ENCODE measurements at places on chromosomes 12 and 14. TPM values are rescaled to one million over a fixed set of nuclear protein-coding genes. Genes with fewer than 3 reads are reported as not detected.

GRCh38 chr12:50333441-50333840, 50.1 kb upstream of the LIMA1 start:
- peak; percentile 59 for DNase-seq

DNA sequence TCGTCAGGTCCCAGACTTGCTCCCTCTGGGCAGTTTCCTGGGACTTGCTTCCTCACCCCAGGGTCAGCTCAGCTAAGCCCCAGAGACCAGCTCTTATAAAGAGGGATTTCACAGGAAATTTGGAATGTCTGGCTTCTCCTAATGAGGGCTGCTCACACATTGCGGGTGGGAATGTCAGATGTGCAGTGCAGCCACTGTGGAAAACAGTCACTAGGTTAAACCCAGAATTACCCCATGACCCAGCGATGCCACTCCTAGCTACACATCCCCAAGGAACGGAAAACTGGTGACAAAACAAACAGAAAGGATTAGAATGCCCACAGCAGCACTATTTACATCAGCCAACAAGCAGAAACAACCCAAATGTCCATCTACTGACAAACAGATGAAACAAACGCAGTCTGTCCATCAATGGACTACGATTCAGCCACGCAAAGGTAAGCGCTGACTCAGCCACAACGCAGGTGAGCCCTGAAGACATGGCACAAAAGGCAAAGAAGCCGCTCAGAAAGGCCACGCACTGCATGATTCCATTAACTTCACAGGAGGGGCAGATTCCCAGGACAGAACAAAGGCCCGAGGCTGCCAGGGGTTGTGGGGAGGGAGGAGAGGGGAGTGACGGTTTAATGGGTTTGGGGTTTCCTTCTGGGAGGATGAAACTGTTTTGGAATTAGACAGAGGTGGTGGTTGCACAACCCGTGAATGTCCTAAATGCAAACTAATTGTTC, 63.0 kb downstream of the NCOR2 start:
- no peak for DNase-seq

GRCh38 chr14:55123852-55124639, 5.0 kb upstream of the LGALS3 start:
- DNase-seq, result no peak

GRCh38 chr12:40560848-40561247, 131.4 kb upstream of the CNTN1 start:
- DNase-seq, result no peak

- DNase-seq, result no peak
Measured at GRCh38 chr14:61466905-61467280, 145.5 kb downstream of the PRKCH start.

DNA sequence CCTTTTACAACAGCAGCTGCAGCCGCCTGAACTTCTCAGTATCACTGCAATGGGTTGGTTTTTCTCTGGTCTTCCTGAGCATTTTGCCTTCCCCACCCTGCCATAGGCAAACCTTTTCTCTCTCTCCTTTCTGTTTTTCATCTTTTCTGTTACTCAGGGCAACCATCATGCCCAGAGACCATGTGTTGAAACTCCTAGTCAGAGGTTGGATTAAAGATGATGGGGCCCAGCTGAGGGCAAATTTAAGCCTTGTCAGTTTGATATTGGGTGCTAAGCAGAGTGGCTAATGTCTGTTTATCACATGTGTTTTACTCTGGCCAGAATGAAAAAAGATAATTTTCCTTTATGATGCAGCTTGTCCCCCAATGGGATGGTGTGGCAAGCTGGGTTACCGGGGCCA, 107.9 kb upstream of the PMCH start:
- DNase-seq, result no peak

GRCh38 chr12:104054681-104055346, 4.8 kb upstream of the GLT8D2 start:
- no peak for DNase-seq

- no peak for DNase-seq
Measured at GRCh38 chr14:49975799-49976198, 82.9 kb downstream of the ARF6 start.

- DNase-seq, result no peak
Measured at GRCh38 chr12:104758771-104759170, 199.3 kb downstream of the SLC41A2 start.

- no peak for DNase-seq
Measured at GRCh38 chr12:106360400-106360994, 2.9 kb downstream of the POLR3B start.

DNA sequence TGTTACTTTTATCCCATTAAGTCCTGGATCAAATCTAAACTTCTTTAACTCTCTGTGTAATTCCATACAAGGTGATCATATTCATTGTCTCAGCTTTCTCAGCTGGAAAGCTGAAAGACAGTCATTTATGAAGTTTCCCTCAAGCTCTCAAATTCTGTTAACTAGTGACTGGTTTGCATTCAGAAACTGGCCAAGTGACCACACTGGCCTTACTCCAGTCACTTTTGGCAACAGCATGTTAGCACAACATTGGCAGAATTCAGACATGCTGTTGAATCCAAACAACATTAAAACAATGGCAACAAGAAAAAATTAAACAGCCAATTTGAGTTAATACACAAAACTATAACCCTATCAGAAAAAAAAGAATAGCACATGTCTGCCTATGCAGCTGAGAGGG, 343.3 kb downstream of the MDGA2 start:
- no peak for DNase-seq

DNA sequence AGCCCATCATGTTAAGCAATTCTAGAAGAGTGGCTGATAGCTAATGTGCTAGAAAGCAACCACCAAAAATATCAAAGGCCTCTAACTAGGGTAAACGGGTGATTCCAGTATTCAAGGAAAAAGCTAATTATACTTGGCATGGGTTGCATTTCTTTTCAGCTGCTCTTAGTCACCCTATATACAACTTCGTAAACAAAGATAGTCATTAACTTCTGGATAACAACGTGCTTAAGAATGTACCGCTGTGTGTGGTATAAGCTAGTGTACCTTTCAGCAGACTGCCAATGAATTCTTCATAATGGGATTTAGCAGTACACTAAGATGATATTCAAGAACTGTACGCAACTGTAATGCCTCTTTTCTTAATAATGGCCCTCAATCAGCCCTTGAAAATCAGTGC, 42.2 kb upstream of the SLC6A13 start:
- DNase-seq, result peak; percentile 2

- DNase-seq, result no peak
Measured at GRCh38 chr12:109815757-109816617, 17.2 kb downstream of the TRPV4 start.

- DNase-seq, result no peak
Measured at GRCh38 chr12:38633511-38633910, 271.9 kb downstream of the CPNE8 start.

DNA sequence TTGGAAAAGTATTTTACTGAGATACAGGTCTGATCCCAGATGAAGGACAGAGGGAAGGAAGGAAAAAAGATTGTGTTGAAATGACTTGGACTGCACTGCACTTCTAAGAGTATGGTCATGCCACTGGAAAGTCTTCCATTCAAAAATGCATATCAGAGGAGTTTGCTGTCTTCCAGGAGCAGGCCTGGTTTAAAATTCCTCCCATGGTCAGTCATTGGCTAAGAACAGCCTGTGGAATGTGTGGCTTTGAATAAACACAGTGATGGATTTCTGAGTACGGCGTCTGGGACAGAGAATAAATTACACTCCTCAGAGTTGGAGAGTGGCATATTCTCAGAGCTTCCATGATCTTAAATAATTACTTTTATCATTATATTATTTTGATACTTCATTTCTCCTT, 245.8 kb upstream of the PDZRN4 start:
- peak; percentile 22 for DNase-seq

DNA sequence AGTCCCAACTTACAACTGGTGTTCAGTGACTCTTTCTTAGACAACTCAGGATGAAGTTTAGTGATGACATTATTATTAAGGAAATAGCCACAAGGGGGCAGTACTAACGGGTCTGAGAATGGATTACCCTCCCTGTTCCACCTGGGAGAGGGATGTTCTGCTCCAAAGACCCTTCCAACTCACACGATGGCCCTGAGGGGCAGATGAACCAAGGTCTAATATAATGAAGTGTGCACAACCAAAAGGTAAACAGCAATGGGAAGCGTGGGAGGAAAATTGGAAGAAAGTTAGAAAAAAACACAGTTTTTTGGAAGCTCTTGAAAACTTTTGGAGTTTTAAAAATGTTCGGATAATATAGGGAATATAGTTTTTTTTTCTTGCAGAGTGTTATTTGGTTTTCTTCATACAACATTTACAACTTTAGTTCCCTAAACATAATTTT, 24.0 kb downstream of the FGF6 start:
- DNase-seq, result peak; percentile 54

DNA sequence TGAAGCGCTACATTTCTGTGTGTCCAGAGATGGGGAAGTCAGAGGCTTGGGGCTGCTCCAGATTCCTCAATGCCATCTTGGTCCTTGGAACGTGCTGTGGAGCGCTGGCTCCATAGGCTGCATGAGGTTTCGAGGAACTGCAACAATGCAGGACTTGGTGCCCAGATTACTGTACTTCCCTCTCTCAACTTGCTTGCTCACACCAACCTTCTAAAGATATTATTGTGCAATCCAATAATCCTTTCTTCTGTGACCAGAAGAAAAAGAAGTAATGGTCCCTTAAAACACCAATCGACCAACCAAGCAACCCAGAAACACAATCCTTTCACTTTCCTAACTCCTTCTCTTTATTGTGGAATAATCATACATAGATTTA, 3.7 kb downstream of the PRICKLE1 start:
- peak; percentile 46 for DNase-seq

DNA sequence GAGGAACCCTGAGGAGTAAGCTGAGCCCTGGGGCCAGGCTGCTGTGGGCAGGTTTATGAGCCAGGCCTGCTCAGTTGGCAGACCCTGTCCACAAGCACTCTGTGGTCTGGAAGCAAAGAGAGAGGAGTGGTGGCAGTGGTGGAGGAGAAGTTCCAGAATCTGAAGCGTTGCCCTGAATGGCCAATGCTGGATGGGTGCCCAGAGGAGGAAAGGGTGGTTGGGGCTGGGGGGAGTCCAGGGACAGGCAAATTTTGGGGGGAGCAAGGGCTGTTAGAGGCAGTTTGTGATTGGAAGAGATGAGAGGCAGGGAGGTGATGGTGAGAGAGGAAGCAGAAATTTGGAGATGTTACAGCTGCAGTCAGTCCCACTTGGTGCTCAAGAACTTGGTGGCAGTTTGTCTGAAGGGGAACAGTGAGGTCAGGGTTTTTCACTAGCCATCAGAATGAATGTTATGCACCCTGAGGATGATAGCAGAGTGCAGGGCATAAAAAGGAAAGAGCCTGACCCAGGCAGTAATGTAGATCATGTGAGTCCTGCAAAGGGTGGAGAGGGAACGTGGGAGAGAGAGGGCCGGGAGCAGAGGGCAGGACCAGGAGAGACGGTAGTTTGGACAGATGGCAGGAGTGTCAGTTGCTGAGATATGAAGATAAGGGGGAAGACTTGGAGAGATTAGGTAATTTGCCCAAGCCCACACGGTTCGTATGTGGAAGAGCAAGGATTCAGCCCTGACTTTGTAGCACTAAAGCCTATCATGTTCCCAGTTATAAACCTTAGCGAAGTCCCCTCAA, 51.2 kb downstream of the GALNT8 start:
- no peak for DNase-seq

GRCh38 chr14:99127651-99128167, 144.3 kb downstream of the BCL11B start:
- no peak for DNase-seq

DNA sequence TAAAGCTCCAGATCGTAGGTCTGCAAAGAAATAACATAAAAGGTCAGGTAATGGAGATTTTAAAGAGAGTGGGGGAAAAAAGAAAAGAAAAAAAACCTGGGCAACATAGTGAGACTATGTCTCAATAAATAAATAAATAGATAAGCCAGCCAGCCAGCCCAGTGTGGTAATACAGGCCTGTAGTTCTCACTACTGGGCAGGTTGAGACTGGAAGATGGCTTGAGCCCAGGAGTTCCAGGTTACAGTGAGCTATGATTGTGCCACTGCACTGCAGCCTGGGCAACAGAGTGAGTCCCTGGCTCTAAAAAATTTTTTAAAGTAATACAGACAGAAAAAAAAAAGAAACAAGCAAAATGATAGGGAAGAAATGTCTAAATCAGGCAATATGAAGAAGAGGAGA, 43.2 kb upstream of the BBS10 start:
- no peak for DNase-seq

GRCh38 chr14:94833633-94834032, 63.7 kb upstream of the GSC start:
- DNase-seq, result no peak

GRCh38 chr12:104886418-104887401, 71.4 kb downstream of the SLC41A2 start:
- peak; percentile 50 for DNase-seq

DNA sequence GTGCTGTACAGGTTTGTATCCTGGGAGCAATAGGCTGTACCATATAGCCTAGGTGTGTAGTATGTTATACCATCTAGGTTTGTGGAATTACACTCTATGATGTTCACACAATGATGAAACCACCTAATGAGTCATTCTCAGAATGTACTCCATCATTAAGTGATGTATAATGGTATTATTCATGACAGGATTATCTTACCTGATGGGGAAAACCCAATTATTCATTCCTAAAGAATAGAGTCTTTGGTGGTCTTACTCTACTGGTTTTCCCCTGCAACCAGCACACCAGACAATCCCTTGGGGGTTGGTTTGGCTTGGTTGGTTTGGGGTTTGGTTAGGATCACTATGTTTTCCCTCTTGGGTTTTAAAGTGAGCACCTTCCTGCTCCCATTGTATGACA, 12.6 kb upstream of the OR10P1 start:
- no peak for DNase-seq

DNA sequence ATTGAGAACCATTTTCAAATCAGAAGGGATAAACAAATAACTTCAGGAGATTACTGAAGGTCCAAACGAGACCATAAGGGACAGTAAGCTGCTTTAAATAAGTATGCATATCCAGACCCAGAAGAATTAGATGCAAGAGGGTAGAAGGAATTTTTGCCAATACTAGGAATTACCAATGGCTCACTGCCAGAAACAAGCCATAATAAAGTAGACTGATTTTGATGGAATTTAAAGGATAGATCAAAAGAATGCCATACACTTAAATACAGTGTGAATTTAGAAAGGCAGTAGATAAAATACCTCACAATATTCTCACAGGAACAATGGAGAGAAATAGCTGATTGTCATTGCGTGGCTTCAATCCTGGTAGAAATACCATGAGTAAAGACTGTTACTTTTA, 5.3 kb downstream of the ANKS1B start:
- DNase-seq, result no peak

GRCh38 chr12:129467289-129467688, 436.5 kb downstream of the TMEM132D start:
- no peak for DNase-seq

The PPP1R36 gene
- total RNA-seq, result not detected

The TRIM9 gene
- total RNA-seq, result 0.32 TPM

The PTHLH gene
- 0.51 TPM for total RNA-seq

The PSMB5 gene
- total RNA-seq, result 263 TPM

The UNC119B gene
- 17.8 TPM for total RNA-seq

The RNU4-1 gene
- total RNA-seq, result not detected

The SOAT2 gene
- not detected for total RNA-seq

The BMP4 gene
- total RNA-seq, result not detected

The RGS6 gene
- not detected for total RNA-seq

The TMEM63C gene
- not detected for total RNA-seq

The HSPB8 gene
- total RNA-seq, result 11.1 TPM

The PRKD1 gene
- 21.0 TPM for total RNA-seq

The OR6S1 gene
- not detected for total RNA-seq

The TOMM20L gene
- total RNA-seq, result not detected

The FAM186B gene
- total RNA-seq, result 1.4 TPM

The PTGER2 gene
- 6.2 TPM for total RNA-seq

The PTMS gene
- total RNA-seq, result 130 TPM

The DAO gene
- not detected for total RNA-seq

The IRAK3 gene
- 6.6 TPM for total RNA-seq

The PPP4R3A gene
- total RNA-seq, result 36.8 TPM

The CMA1 gene
- not detected for total RNA-seq

The GALNT9 gene
- total RNA-seq, result 1.5 TPM

The CAPS2 gene
- 4.4 TPM for total RNA-seq
